Astrocyte of the cerebellum (primary cell): ENCODE measurements at places on chromosomes 11 and 22.

- DNase-seq = no peak
Observed at GRCh38 chr11:112770487-112770886, 190.7 kb upstream of the NCAM1 start.

GRCh38 chr11:65083134-65083833, 556 bp downstream of the CDCA5 start:
- no peak for DNase-seq

DNA sequence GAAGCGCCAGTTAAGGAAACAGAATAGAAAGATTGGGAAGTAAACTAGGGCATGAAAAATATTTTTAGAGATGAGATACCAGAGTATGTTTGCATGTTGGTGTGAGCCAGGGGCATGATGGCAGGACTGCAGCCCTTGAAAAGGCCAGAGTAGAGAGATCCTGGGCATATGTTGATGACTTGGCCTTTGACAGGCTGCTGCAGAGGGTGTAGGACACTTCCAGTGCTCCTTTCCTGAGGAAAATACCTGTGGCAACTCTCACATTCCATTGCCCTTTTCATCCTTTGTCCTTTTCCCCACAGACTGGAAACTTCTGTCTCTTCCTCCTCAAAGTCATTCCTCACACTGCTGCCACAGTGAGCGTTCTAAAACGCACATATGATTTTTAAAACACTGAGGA, 150.7 kb upstream of the CCDC90B start:
- DNase-seq = no peak

DNA sequence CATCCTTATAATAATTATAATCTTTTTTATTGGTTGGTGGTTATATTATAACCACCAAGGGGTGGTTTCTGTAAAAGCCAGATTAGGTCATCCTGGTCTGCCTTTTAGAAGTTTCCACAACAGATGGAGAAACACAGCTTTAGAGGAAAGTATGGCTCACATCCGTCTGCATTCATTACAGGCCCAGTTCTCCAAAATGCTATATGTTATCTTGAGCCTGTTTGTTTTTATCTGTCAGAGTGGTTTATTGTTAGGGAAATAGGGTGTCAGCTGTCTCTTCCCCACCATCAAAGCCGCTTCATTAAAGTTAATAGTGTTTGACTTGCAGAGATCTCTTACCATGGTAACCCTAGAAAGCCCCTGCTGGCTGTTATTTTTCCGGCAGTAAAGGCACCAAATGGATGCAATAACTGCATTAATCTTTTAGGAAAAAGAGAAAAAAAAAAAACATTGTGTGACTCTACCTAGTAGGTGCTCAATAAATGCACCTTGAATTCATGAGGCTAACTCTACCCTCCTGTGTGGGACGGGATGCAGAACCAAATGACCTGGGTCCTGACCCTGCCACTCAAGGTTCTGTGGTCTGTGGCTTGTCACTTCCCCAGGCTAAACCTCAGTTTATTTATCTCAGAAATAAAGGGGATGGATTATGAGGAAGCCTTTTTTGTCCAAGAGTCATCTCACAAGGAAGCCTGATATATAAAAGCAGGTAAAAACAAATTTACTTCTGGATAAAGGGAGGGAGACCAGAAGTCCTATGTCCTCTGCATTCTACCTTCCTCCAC, 118.3 kb downstream of the WT1 start:
- DNase-seq = no peak

DNA sequence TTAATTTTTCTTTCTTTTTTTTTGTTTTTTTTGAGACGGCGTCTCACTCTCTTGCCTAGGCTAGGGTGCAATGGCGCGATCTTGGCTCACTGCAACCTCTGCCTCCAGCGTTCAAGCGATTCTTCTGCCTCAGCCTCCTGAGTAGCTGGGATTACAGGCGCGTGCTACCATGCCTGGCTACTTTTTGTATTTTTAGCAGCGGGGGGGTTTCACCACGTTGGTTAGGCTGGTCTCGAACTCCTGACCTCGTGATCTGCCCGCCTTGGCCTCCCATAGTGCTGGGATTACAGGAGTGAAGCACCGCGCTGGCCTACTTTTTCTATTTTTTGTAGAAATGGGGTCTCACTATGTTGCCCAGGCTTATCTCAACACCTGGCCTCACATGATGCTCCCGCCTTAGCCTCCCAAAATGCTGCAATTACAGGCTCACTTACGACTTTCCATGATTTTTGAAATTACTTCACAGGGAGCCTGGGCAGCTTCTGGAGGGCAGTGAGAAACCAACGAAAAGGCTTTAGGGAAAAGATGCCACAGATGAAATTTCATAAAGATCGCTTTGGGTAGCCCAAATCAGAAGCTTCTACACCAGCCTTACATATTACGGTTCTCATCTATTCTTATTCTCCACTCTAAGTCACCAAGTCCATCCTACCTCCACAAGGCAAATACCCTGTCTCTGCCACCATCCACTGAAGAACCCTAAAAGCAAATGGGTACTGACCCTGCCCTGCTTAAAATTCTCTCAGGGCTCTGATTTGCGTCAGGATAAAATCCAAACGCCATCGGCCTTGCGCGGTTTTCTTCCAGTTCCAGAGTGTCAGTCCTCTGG, 866 bp upstream of the RRM1 start:
- no peak for DNase-seq

DNA sequence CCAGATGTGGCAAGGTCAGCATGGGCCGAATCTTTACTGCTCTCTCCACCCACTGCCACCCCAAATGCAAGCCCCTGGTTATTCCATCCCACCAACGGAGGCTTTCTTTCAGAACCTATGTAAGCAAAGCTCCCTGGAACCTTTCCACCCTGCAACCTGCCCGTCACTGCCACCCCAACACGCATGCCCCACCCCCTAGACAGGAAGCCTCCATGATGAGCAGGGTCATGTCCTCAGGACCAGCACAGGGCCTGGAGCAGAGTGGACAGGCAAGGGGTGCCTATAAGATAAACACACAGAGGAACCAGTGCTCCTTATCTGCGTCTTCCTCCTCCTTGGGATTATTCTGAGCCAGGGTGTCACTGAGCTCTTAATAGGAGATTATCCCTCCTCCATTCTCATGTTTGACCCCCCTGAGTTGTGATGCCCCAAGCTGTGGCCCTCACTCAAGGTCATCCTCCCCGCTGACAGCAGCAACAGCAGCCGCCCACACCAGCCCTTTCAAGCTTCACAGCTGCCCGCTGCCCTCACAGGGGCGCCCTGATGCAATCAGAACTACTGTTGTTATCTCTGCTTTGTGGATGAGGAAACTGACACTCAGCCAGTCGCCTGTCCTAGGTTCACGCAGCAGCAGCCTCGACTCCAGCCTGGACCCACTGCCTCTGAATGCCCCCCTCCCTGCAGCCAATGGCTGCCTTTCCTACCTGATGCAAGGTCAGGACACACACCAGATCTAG, 647.3 kb downstream of the TBC1D22A start:
- DNase-seq = no peak

- no peak for DNase-seq
Observed at GRCh38 chr11:3138178-3139085, 26.7 kb downstream of the OSBPL5 start.

DNA sequence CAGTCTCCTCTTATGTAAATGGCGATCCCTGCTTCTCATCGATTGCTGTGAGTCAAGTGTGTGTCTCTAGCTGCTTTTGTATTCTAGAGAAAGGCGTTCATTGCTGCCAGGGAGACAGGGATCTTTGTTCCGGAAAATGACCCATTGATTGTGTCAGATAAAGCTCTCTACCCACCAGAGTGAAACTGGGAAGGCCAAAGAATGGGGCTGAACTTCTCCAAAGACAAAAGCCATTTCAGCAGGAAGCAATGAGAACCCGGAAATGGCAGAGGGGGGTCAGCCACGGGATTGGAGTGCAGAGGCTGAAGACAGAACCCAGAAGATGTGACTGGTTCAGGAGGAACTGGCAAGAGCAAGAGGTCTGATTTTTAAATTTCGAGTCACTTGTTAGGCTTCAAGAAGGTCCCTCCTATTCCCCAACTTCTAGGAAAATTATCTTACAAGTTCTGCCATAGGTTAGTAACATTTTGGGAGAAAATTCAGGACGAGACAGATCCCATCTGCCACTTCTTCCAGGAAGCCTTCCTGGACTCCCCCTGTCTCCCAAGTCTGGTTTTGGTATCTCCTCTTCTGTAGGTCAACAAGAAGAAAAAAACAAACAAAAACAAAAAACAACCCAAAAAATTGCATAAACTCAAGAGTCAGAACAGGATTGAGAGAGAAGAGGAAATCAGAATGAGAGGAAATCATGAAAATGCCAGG, 110.6 kb downstream of the NECTIN1 start:
- DNase-seq = no peak

DNA sequence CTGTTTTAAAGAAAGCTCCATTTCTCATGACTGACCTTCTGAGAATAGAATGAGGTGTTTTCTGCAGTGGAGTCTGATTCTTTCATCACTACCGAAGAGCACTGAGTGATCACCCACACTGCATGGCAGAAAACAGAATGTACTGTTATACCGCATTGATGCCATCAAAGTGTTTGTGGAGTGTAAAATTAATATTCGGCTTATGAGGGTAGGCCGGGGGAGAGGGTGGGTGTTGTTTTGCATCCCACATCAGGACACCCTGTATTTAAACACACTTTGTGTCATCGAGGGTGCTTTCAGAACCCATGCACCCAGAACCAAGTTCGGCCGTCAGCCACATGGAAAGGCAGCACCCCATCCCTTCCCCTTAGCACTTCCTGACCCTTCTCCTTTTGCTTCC, 41.3 kb upstream of the ETS1 start:
- DNase-seq = no peak

GRCh38 chr22:39518996-39519680, 1.2 kb upstream of the ATF4 start:
- no peak for DNase-seq

GRCh38 chr11:86374586-86374985, at the start of gene CCDC81:
CCDC81 (plus strand) TSS chr11:86374887; CDS start chr11:86375164, 277 bp downstream.
- no peak for DNase-seq

DNA sequence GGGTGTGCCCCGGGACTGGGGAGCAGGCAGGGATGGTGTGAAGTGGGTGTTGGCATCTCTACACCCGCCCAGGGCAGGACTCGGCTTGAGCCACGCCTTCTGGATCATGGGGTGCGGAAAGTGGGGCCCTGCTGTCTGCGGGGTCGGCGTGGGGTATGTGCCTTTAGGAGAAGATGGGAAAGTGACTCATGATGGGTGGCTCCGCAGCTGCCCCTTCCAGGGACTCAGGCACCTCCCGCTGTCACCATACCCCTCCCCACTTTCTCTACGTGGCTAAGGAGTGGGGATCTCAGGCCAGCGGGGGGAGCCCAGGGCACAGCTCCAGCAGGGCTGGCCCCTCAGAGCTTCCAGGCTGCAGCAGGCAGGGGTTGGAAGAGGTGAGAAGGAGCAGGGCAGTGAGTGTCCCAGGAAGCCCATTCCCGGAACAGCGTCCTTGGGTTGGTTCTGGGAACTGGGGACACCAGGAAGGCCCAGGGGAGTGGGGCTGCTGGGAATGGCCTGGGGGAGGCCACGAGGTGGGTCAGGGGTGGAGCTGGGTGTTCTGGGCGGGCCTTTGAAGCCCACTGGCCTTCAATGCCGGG, 102.9 kb upstream of the FGF3 start:
- no peak for DNase-seq

DNA sequence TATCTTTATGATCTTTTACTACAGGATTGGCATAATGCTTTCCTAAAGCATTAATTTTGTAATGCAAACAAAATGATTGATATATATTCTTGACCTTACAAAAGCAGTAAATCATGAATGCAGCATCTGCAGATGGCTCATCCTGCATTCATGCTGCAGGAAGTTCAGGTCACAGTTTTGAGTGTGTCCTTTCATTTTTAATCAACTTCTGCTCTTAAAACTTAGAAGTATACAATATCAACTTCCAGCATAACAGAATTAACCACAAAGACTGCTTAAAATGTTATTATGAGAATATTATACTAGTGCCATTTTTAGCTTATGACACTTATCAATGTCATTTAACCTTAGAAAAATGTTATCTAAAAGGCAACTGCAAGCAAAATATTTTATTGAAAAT, 54.0 kb downstream of the SLC36A4 start:
- DNase-seq = no peak

GRCh38 chr11:130472434-130472961, 24.1 kb downstream of the ADAMTS15 start:
- DNase-seq = no peak

DNA sequence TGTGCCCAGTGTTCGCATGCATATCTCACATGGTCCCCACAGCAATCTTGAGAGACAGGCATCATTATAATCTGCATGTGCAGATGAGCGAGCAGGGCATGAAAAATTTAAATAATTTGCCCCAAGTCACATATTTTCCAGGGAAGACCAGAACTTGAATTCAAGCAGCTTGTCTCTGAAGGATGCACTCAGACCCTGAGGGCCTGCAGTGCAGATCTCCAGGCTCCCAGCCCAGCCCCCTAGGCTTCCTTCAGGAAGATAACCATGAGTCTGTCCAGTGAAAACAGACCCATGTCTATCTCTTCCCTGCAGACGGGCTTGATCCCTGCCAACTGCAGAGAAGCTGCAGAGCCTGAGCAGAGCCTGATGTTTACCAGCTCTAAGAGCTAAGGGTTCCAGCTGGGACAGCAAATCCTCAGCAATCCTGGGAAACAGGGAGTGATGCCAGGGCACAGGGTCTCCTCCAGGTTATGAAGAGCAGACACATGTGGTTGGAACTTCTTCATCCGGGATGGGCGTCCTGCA, 55.1 kb downstream of the NAV2 start:
- DNase-seq = no peak

- DNase-seq = no peak
Observed at GRCh38 chr11:120354068-120354467, 17.9 kb downstream of the ARHGEF12 start.

DNA sequence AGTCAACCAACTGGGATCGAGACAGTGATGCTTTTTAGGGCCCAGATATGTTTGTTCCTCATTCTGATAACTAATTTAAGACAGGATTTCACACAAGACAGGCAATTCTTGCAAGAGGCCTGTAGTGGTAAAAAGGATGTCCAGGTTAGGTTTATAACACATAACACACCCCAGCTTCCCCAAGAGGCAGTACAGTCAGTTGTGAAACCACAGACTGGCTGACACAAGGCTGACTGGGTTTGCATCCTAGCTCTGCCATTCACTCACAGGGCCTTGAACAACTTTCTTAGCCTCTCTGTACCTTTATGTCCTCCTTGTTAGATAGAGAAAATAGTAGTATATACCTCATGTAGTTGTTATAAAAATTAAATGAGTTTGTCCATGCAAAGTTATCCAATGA, 55.0 kb upstream of the PTH start:
- no peak for DNase-seq
